Activated T-cell treated with anti-CD3 and anti-CD28 coated beads for 24 hours (primary cell): ENCODE measurements at places on chromosomes 5 and 9.

DNA sequence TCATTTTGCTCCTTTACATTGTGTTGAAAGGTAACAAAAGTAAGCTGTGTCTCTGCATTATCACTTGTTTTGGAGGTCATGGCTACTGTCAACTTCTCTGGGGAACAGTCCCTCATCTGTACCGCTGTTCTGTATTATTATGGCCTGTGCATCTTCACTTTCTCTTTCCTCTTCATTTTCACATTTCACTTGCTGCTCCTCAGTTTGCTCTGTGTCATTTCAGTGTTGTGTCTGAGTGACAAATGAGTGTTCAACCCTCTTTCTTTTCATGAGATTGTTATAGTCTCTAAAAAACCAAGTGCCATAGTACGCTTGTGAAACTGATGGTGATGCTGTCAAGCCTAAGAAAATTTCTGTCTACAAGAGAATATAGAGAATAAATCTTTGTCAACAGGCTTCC lies 122.0 kb upstream of the FER start:
- DNase-seq, result no peak

- peak; percentile 79 for DNase-seq
Observed at GRCh38 chr9:36102742-36103495, 33.6 kb upstream of the GLIPR2 start.

DNA sequence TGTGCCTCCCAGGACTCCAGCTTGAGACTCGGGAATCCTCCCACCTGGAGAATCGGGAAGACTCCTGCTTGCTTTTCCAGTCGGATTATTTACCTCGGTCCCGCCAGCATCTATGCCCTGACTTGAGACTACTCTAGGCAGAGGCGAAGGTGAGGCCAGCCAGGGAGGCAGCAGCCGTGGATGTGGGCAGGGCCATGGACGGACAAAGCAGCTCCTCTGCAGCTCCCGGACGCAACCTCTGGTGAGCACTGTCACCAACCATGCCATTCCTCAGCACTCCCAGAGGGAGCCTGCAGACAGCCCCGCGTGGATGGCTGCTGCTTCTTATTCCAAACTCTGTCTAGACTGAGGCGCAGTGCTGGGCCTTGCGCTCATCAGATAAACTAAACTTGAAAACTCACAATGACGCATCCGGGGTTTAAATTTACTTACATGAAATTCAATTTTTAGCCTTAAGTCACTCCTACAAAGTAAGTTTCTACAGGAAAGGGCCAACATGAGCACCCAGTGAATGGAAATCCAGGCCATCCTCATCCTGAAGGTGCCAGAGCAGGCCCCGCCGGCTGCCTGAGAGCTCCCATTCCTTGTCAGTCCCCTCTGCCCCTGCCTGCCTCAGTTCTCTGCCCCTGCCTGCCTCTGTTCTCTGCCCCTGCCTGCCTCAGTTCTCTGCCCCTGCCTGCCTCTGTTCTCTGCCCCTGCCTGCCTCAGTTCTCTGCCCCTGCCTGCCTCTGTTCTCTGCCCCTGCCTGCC lies 17.8 kb downstream of the MED10 start:
- no peak for DNase-seq

DNA sequence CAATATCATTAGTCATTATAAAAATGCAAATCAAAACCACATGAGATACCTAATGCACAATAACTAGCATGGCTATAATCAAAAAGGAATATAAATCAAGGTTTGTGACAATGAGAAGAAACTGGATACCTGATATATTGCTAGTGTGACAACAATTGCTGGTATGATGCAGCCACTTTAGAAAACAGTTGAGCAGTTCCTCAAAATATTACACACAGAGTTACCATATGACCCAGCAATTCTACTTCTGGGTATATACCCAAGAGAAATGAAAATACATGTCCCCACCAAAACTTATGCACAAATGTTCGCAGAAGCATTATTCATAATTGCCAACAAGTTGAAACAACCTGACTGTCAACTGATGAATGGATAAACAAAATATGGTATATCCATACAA lies 339.7 kb upstream of the POU5F2 start:
- no peak for DNase-seq

- DNase-seq, result no peak
Observed at GRCh38 chr9:90100014-90100413, 495.2 kb downstream of the GADD45G start.

- DNase-seq, result no peak
Observed at GRCh38 chr9:69801989-69802388, 18.6 kb upstream of the CFAP95 start.

- no peak for DNase-seq
Observed at GRCh38 chr5:114467729-114468128, 105.9 kb downstream of the KCNN2 start.

DNA sequence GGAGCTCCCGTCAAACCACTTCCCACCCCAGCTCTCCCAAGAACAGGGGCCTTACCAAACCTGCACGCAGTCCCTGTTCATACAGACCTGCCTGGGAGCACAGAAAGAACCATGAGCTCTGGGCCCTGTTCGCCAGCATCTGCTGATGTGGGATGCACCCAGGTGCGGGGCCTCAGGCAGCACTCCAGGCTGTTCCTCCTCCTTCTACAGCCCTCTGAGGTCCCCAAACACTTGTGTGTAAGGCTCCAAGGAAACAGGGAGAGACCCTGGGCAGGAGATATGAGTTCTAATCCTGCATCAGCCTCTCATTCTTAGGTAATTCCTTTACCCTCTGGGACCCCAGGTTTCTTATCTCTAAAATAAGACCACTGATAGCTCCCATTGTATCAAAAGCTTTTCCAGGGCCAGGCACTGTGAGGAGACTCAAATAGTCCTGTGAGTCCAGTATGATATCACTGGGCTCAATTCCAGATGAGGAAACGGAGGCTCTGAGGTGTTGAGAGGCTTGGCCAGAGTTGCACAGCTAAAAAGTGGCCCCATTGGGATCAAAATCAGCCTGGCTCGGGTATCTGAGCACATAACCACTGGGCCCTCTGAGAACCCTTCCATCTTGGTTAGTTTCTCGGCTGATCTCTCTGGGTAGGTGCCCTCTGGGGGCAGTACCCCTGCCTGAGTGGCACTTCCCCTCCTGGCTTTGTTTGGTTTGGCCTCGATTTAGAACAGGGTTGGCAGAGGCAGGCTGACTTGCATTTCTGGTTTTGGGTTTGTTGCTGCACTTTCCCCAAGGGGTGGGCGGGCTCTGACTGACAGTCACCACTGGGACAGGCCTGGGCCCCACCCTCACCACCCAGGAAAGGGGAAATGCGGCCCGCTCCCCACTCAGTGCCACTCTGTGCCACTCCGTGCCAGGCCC lies 116.8 kb downstream of the RGS3 start:
- peak; percentile 63 for DNase-seq

- DNase-seq, result no peak
Observed at GRCh38 chr9:121528642-121529041, 29.0 kb upstream of the GGTA1 start.

DNA sequence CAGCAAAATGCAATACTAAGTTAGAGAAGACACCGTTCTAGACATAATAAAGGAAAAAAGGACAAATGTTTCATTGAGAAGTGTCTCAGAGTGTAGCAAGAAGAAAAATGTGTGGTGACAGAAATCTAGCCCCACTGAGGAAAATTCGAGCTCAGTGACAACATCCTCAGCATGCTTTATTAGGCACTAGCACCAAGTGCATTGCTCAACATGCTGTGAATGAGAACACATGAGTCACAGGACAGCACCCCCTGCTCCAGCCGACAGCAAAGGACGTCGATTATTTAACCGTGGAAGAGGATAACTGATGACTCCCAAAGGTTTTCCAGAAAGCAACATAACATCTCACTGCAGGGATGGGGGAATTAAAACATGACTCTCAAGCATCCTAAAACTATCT lies 182.7 kb downstream of the GNAQ start:
- DNase-seq, result no peak

GRCh38 chr9:134488331-134489280 lies 153.0 kb upstream of the COL5A1 start:
- no peak for DNase-seq

- no peak for DNase-seq
Observed at GRCh38 chr5:68010740-68011139, 204.8 kb upstream of the PIK3R1 start.

DNA sequence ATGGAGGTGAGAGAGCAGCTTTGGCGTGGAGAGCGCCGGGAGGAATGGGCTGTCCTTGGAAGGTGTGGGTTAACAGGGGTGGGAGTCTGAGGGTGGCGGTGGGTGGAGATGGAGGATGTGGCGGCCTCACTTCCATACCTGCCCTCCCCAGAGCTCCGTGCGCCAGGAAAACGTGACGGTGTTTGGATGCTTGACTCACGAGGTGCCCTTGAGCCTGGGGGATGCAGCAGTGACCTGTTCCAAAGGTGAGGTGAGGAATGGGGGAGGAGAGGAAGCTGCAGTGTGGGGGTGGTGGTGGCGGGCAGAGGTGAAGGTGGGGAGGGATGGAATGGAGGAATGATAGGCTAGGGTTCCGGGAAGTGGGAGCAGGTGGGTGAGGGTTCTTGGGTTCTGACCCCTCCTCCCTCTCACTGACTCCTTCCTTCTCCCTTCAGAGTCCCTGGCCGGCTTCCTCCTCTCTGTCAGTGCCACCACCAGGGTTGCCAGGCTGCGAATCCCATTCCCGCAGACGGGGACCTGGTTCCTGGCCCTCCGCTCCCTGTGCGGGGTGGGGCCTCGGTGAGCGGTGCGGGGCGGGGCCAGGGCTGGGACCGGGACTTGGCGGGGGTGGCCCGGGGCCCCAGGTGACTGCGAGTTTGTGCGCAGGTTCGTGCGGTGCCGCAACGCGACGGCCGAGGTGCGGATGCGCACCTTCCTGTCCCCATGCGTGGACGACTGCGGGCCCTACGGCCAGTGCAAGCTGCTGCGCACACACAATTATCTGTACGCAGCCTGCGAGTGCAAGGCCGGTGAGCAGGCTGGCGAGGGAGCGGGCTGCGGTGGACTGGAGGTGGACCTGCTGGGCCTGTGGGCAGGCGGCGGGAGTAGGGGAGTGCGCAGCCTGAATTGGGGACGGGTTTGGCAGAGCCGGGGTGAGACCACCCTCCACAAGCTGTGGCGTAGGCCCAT lies 17.1 kb downstream of the TMEM8B start:
- DNase-seq, result no peak

DNA sequence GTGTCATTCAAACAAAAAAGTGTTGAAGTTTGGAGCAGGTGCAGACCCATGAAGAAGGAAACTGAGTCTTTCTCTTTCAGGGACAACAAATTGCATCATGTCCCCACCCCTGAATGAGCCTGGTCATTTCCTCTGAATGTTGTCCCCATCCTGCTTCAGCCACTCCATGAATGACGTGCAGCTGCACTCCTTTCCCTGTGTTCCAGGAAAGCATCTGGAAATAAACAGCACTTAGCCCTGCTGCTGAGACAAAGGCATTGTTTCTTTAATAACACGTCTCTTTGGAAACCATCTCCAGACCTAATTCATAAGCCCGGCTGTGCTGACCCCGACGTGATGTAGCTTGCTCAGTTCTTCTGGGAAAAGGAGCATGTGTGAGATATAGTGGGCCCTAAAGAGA lies 682.3 kb downstream of the BRINP1 start:
- no peak for DNase-seq

DNA sequence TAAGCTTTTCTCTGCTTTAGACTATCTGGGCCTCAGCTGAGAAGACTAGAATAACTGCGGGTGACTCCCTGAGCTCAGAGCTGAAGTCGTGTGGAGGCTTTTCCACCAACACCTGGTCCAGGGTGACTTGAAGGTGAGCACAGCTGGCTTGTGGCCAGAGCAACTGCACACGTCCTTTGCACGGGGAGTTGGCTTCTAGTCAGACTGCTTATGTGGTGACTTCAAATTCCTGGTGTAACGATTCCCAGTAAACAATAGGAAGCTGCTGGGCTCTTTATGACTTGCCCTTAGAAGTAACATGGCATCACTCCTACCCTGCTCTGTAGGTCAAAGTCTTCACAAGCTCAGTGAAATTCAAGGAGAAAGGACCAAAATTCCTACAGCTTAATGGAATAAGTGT lies 800.6 kb upstream of the CDH6 start:
- no peak for DNase-seq

GRCh38 chr5:95708876-95709275 lies 22.3 kb upstream of the RHOBTB3 start:
- DNase-seq, result no peak

GRCh38 chr5:68170826-68171558 lies 44.6 kb upstream of the PIK3R1 start:
- DNase-seq, result no peak

GRCh38 chr9:87792831-87793288 lies 66.9 kb downstream of the CTSL start:
- DNase-seq, result peak; percentile 45

GRCh38 chr5:2515180-2515764 lies 236.2 kb downstream of the IRX2 start:
- no peak for DNase-seq

DNA sequence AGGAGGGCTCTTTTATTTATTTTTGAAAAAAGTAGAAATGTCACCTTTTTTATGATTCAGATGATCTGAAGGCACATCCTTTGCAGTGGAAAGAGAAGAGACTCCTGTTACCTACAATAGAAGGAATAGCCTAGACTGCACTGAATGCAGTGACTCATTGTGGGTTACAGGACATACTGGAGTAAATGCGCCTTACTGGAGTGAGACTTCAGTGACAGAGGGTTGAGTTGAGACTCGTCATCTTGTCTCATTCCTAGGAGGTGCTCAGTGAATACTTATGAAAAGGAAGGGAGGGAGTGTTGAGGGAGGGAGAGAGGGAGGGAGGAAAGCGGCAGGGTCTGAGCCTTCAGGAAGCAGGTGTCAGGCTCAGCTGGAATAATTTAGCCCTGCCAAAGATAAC lies 25.2 kb downstream of the ANKRA2 start:
- no peak for DNase-seq

DNA sequence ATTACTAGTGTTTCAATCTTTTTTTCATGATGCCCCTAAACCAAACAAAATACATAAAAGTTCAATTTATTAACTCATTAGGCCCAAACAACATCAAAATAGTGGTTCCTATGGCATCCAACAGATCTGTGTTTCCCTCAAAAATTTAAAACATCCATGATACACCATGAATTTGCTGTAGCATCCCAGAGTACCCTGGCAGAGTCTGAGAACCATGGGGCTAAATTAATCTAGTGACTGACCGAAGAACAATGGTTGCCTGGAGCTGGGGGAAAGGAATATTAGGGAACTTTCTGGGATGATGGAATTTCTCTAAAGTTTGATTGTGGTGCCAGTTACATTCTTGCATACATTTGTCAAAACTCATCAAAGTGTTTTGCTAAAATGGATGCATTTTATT lies 79.5 kb upstream of the TRIO start:
- DNase-seq, result no peak
